Right hindlimb (tissue), 1 donor: ENCODE measurements at places on chromosomes 4 and X.
A peak's percentile ranks its signal among the peaks of the same experiment; 100 is the strongest.

DNA sequence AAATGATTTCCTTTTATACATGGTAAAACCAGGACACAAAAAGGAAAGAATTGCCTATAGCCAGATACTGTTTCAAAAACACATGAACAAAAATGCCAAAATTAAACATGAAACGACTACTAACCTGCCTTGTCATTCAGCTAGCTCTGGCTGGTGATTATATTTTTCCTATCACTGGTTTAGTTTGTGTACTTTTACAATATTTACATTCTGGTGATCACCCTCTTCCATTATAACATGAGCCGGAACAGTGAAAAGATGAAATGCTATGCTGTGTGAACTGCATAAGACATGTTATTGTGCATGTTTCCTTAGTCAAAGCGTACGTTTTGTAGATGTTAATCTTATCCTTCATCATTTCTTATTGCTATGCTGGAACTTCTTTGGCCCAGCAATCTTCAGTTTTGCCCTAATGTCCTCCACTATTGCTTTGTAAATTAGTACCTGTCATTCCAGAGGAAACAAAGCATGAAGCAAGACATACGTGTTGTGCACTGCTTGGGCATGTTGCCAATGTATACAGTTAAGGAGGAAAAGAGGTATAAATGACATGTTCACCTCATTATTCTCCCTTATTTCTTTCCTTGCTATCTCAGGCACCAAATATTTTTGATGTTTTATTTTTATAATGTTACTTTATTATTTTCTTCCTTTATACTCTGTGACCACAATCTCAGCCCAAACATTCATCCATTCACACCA lies 386.3 kb downstream of the ARHGAP24 start:
- no peak for DNase-seq

DNA sequence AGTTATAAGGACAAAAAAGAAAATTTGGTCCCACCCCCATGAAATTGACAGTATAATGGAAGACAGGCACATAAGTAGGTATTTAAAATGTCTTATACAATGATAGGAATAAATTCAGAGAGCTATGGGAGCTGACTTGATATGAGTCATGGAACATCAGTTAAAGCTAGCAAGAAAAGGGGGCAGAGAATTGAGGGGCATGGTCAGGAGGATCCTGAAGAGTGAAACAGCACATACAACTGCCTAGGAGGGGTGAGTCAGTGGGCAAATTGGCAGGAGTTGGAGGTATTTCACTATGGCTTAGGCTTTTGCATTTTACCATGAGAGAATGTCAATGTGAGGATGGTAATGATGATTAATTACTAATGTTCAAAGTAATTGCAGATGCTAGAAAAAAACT lies 95.4 kb upstream of the BANK1 start:
- no peak for DNase-seq

DNA sequence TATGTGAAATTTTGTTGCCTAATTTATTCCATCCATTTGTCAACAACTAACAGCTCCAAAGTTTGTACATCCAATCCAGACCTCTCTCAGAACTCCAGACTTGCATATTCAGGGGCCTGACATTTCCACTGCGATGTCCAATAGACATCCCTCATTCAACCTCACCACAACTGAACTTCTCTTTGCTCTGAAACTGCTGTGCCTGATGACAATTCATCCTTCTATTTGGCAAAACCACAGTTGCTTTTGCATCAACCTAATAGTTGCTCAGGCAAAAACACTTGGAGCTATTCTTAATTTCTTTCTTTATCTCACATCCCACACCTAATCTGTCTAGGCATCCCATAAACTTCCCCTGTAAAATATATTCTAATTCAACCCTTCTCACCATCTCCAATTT lies 56.5 kb downstream of the ANTXR2 start:
- no peak for DNase-seq

DNA sequence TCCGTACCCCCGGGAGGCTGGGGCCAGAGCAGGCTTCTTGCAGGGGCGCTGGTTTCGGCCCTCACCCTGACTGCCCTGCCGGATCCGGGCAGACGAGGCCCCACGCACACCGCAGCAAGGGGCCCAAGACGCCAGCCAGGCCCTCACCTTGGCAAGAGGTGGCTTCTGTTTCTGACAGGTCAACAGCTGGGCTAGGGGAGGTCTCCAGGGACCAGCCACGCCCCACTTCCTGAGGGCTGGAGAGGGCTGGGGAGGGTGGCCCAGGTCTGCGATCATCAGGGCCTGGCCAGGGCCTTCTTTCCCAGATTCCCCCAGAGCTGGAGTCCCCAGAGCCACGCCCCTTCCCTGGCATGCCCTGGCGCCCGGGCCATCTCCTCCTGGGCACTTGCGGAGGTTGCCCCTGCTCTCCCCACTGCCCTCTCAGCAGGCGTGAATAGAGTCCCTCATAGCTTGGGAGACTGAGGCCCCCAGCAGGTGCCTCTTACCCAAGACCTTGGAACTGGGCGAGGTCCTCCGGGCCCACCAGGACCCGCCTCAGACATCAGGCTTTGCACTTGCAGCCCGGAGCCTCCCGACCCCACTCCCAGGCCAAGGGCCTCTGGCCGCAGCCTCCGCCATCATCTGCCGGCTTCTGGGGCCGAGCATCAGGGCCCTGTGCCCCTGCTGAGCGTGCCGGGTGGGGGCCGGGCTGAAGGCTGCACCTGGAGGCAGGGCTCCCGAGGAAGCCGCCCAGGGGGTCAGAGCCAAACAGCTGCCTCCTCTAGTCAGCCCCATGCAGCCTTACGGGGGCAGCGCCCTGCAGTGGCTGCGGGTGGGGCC lies 6.3 kb upstream of the FGFR3 start:
- no peak for DNase-seq

GRCh38 chr4:41359422-41359775 lies 102.7 kb downstream of the UCHL1 start:
- no peak for DNase-seq

DNA sequence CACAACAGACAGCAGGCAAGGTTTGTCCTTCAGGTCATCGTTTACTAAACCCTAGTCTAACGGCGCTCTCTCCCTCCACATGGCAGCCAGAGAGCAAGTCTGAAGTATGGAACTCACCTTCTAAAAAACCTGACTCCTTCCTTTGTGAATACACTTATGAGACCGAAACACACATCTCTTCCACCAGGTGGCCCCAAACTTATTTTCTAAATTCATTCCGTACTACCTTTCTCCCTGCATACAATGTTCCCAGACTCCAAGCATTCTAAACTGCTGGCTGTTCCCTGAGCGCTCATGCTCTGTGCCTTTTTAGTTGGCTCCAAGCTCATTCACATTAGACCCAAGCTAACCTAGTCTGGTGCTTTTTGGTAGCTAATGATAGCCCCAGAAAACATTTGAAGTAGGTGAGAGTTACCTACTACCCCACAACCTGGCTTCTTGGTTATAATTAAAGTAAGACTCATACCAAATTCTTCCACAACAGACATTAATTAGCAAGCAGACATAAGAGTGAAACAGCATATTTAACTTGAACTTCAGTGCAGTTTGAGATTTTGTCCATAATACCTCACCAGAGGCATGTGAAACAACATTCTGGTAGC lies 67.6 kb upstream of the DCLK2 start:
- DNase-seq, result peak; percentile 48

DNA sequence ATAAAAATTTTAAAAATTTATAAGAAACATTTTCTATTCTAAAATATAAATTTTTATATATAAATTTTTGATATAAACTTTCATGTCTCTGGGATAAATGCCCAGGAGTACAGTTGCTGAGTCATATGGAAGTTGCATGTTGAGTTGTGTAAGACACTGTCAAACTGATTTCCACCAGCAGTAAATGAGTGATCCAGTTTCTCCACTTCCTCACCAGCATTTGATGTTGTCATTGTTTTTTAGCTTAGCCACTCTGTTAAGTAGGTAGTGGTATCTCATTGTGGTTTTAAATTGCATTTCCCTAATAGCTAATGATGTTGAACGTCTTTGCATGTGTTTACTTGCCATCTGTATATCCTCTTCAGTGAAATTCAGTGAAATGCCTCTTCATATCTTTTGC lies 66.5 kb downstream of the MAMLD1 start:
- DNase-seq, result no peak

DNA sequence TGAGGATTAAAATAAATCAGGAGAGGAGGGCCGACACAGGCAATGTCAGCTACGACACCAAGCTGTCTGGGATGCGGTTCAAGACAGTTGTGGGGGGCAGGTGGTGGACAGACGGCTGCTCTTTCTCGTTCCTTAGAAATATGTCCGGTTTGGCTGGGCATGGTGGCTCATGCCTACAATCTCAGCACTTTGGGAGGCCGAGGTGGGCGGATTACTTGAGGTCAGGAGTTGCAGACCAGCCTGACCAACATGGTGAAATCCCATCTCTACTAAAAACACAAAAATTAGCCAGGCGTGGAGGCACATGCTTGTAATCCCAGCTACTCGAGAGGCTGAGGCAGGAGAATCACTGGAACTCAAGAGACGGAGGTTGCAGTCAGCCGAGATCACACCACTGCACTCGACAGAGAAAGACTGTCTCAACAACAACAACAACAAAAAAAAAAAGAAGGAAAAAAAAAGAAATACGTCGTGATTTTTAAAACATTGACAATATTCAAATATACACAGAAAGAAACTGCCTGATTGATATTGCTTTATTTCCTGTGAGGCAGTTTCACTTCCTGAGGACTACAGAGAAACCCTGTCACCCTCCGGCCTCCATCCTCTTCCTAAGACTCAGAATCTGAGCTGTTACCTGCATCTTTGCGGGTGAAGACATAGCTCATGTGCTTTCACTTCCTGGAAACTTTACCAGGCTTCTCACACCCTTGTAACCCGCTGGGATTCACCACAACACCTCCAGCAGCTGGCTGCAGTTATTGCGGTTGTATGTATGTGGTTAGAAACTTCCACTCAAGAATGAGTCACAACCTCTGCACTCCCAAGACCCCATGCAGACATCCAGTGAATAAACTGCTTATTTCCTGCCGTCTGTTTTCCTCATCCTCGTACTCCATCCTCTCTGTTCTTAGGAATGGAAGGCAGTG lies 63.8 kb upstream of the STS start:
- peak; percentile 30 for DNase-seq

- DNase-seq, result no peak
Observed at GRCh38 chr4:45846016-45846415, 277.8 kb downstream of the GABRG1 start.
